ENCODE measurements at places on chromosomes 13 and 19.

- no peak for DNase-seq
These were observed 1.9 kb downstream of the RFXANK start for GRCh38 chr19:19193926-19194325.

DNA sequence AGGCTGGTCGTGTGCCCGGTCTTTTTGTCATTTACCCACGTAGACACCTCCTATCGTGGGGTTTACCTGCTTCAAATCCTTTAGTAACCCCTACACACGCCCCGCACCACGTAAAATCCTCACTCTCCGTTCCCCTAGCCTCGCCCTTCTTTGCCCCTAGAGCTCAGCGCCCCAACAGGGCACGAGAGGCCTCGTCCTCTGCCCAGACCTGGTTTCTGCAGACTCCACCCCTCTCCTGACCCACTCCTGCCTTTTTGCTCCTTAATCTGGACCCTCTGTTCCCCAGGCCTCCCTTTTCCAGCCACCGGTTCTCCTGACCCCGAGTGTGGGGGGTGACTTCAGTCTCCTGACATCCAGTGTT is 412 bp downstream of the ZNF528 start:
- DNase-seq: no peak

GRCh38 chr19:56858026-56858425 is 17.5 kb upstream of the PEG3 start:
- DNase-seq: no peak

DNA sequence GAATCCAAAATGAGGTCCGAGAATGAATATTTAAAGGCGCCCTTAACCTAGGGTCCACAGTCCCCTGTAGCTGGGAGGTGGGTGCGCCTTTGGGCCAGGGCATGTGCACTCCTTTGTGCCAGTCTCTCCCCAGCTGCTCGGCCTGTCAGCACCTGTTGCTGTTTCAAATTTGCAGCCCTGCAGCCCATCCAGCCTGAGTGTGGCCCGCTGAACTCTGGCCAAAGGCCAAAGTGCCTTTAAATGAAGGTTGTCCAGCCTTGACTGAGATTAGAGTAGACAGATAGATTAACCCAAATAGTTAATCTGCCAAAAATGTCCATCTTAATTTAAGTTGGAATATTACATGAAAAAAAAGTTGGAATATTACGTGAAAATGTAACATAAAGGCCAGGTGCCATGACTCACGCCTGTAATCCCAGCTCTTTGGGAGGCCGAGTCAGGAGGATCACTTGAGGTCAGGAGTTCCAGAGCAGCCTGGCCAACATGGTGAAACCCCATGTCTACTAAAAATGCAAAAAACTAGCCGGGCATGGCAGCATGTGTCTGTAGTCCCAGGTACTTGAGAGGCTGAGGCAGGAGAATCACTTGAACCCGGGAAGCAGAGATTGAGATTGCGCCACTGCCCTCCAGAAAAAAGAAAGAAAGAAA is 25.3 kb downstream of the TPT1 start:
- no peak for DNase-seq

DNA sequence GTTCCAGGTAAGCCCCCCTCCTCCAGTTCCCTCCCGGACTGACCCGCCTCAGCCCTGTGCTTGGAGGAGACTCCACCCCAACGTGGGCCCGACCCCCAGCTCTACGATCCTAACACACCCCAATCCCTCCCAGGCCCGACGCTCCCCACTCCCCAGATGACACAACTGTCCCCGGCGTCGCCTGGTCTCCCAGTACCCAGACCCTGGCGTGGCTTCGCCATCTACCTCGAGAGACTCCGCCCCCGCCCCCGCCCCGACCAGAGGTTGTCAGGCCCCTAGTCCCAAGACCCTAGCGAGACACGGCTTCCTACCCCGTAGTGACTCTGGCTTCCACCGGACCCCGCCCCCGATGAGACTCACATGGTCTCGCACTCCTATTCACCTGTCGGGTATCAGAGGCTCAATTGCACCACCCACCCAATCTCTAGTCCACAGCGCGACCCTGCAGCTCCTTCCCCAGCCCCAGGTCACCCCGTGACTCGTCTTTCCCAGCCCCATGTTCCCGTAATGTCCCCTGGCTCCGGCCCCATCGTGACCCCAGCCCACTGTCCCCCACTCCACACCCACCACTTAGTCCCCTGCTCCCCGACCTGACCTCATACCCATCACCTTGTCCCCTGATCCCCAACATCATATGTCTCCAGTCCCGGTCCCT is 2.9 kb downstream of the CD37 start:
- no peak for DNase-seq

DNA sequence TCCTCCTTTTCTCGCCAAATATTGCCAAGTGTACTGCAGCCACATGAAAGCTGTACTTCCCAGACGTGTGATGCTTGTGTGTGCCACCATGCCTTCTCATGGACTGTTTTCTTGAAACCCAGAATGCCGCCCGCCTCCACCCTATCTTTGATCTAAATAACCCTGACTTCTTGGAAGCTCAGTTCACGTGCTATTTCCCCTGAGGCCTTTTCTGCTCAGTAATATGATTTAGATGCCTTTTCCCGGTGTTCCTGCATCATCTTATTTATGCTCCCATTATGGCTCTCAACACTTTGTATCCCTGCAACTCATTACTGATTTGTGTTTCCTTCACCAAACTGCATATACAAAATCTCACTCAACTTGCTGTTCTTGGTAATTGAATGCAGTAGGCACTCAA is 116.1 kb downstream of the USP12 start:
- no peak for DNase-seq

DNA sequence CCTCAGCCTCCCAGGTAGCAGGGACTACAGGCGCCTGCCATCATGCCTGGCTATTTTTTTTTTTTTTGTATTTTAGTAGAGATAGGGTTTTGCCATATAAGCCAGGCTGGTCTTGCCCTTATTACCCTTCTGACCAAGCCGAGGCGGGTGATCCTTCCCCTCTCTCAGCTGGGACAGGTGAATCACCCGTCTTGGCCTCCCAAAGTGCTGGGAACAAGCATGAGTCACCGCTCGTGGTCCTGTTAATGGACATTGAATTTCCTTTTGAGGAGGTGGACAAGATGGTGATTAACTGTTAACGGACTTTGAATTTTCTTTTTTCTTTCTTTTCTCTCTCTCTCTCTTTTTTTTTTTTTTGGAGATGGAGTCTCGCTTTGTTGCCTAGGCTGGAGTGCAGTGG is 10.6 kb downstream of the CD70 start:
- peak; percentile 92 for DNase-seq

DNA sequence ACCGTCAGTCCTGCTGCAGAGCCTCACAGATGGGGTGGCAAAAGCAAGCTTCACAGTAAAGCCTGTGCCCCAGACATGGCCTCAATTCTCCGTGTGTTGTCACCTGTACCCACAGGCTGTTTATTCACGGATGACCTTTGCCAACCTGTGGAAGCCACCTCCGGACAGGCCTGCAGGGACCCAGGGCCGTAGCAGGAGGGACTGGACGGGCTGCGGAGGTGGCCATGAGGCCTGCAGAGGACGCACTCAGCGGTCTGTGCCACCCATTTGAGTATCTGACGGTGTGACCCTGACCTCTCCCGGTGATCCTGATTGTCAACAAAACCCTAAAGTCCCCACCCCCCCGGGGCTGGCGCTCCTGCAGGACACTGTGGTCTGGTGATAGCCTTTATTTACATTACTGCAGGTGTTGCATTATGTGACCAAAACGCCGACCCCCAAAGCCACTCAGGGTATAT is 7.8 kb upstream of the KLF16 start:
- DNase-seq: no peak

GRCh38 chr19:50943074-50943828 is 9.6 kb downstream of the KLK5 start:
- no peak for DNase-seq

GRCh38 chr19:44582581-44583265 is 30.6 kb upstream of the IGSF23 start:
- no peak for DNase-seq

GRCh38 chr13:103525530-103525929 is 459.3 kb upstream of the SLC10A2 start:
- DNase-seq: no peak

DNA sequence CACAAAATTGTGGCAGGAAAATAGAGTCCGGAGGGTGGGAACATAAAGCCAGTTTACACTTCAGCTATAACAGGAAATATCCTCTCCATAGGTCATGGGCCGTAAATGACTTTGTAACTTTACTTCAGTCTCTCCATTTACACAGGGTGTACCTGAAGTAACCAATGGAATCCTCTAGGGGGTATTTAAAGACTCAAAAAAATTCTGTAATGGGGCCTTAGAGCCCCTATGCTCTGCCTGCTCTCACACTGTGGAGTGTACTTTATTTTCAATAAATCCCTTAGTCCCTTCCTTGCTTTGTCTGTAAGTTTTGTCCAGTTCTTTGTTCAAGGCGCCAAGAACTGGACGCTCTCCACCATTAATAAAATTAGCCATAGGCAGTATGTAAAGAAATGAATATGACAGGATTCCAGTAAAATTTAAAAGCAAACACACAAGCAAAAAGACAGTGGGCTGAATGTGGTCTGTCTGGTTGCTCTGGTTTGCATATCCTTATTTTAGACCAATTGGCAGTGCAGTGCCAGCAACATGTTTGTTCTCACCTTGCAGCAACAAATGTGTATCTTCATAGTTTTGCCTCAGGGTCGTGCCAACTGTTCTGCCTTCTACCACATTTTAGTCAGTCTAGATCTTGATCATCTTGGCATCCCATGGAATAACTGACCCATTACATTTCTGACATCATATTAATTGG is 801.5 kb upstream of the SPRY2 start:
- no peak for DNase-seq

GRCh38 chr13:52130641-52131040 is 1.8 kb upstream of the NEK5 start:
- DNase-seq: no peak

GRCh38 chr13:41615528-41615855 is 158.1 kb downstream of the RGCC start:
- DNase-seq: no peak

DNA sequence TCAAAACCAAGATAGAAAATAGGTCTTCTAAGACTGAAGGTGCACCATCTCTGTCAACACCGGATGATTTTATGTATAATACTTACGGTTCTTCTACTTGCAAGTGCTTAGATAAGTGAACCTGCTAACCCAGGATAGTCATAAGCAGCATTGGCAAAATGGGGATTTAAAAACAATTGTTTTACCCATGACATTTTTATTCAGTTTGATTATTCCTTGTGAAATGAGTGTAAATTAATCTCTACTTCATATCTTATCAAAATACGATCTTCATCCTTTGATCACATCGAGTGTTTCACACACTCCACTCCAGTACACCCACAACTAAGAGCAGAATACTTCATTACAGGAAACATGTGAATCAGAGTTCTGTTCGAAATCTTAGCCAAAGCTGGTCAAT is 23.0 kb upstream of the MTRF1 start:
- no peak for DNase-seq

Measured in Caki2 (cell line).